Activated naive CD8-positive, alpha-beta T cell treated with anti-CD3 and anti-CD28 coated beads, Interleukin-2, amount 10 ng/mL, durations not matched to agents 7 days and 5 days (primary cell): ENCODE measurements at places on chromosomes 6 and 20.

GRCh38 chr6:88704980-88705379 lies 258.4 kb downstream of the RNGTT start:
- H3K36me3 ChIP-seq: peaks cover 18% of the 10 kb centered on the region
- no peak overlapping the region for H3K4me3 ChIP-seq
- no peaks in the 10 kb centered on the region for H3K27me3 ChIP-seq
- no peak for DNase-seq

- H3K36me3 ChIP-seq: no peaks in the 10 kb centered on the region
- H3K27ac ChIP-seq: no peak overlapping the region
- H3K4me3 ChIP-seq: no peak overlapping the region
- H3K27me3 ChIP-seq: no peaks in the 10 kb centered on the region
- DNase-seq: no peak
These were observed 441.8 kb downstream of the PTPRT start for GRCh38 chr20:42747765-42748411.

- no peak overlapping the region for H3K4me3 ChIP-seq
- no peak overlapping the region for H3K27ac ChIP-seq
- no peaks in the 10 kb centered on the region for H3K27me3 ChIP-seq
- H3K36me3 ChIP-seq: peaks cover 5% of the 10 kb centered on the region
- no peak for DNase-seq
These were observed 58.9 kb downstream of the GMDS start for GRCh38 chr6:2186516-2186915.

DNA sequence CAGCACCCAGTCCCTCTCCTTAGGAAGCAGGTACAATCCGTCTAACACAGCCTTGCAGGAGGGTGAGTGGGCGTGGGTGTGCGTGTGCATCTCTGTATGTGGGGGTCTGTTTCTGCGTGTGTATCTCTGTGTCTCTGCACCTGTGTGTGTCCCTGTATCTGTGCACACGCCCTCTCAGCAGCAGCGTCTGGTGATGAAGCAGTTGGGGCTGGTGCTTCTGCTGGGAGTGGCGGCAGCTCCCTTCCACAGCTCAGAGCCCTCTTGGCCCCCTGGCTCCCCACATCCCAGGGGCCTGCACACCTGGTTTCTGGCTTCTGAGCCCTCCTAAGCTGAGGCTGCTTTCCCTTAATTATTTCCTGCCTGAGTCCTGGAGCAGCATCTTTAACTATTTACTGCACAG lies 49.5 kb upstream of the CCDC167 start:
- no peaks in the 10 kb centered on the region for H3K36me3 ChIP-seq
- no peak overlapping the region for H3K27ac ChIP-seq
- H3K4me1 ChIP-seq: peaks cover 18% of the 10 kb centered on the region
- no peak for DNase-seq
- no peak overlapping the region for H3K4me3 ChIP-seq
